ENCODE measurements at places on chromosomes 13 and 19.

- no peak for DNase-seq
Measured at GRCh38 chr19:19550485-19550929, 12.4 kb downstream of the CILP2 start.

GRCh38 chr13:51475727-51476501, 23.1 kb upstream of the INTS6 start:
- no peak for DNase-seq

DNA sequence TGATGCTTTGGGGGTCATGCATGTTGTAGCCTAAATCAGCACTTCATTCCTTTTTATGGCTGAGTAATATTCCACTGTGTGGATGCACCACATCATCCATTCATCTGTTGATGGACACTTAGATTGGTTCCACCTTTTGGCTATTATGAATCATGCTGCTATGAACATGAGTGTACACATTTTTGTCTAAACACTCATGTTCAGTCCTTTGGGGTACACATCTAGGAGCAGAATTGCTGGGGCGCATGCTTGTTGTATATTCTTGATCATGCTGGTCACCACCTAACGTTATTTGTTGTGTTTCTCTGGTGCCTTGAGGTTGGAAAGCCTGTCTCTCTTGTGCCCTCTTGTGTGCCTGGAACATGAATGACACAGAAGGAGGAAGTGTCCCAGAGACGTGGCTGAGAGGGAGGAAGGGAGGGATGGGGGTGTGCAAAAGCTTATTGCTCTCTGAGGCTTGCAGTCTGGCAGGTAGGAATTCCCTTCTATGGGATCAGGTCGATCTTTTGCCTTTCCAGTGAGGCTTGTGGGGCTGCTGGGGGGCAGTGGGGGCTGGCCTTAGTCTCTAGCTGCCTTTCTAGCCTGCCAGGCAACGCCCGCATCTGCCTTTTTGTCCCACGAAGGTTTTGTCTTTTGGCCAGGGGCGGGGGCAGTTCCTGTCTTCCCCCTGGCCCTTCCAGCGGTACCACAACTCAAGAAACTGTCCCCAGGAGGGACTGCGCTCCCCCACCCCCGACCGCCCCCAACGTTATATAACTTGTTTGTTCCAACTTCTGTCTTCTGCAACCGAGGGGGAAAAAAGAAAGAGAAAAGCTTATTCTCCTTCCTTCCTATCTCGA, 7.6 kb downstream of the KLHL26 start:
- no peak for DNase-seq

DNA sequence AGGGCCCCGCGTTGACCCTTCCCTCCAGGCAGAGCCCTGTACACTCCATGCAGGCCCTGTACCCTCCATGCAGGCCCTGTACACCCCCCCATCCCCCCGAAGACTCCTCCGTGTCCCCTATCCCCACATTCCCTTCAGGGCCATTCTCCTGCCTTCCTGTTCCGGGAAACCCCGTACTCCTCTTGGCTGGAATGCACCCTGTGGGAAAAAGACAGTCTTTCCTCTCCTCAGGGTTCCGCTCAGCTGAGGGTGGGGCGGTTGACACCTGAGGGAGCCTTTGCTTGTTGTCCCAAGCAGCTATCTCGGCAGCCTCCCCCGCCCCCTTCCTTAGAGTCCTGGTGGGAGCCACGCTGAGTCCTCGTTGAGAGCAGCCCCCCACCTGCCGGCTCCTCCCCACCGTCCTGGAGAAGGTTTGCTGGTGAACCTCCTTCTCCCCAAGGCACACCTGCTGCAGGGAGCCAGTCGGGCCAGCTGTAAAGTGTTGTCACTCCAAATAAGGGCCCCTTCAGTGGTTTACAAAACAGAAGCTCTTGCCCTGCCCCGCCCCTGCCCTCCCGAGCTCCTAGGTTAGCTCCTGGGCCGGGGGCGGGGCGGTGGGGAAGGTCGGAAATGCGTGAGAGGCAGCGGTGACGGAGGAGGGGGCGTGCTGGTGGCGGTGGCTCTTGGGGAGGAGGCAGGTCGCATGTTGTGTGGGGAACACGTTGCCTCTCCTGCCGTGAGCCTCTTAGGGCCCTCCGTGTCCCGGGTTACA, 1.5 kb downstream of the GNA11 start:
- peak; percentile 40 for DNase-seq

All from activated CD4-positive, alpha-beta T cell treated with anti-CD3 and anti-CD28 coated beads for 1 hour (primary cell).